Stimulated activated CD4-positive, alpha-beta T cell treated with anti-CD3 and anti-CD28 coated beads, TNF-alpha, amount 100 ng/mL, for 24 hours (primary cell): ENCODE measurements at places on chromosomes 6 and 20.

GRCh38 chr6:29442719-29443118, 3.6 kb downstream of the OR10C1 start:
- no peak for DNase-seq

DNA sequence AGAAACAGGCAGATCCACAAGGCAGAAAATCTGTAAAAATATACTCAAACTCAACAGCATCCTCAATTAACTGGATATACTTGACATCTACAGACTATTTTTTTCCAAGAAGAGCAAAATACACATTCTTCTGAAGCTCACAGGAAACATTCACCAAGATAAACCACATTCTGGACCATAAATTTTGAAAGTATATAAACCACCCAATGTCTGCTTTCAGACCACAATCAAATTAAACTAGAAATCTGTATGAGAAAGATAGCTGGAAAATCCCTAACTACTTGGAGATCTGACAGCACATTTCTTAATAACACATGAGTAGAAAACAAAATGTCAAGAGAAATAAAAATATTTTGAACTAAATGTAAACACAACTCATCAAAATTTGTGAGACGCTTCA, 195.5 kb downstream of the ERMARD start:
- DNase-seq, result no peak

DNA sequence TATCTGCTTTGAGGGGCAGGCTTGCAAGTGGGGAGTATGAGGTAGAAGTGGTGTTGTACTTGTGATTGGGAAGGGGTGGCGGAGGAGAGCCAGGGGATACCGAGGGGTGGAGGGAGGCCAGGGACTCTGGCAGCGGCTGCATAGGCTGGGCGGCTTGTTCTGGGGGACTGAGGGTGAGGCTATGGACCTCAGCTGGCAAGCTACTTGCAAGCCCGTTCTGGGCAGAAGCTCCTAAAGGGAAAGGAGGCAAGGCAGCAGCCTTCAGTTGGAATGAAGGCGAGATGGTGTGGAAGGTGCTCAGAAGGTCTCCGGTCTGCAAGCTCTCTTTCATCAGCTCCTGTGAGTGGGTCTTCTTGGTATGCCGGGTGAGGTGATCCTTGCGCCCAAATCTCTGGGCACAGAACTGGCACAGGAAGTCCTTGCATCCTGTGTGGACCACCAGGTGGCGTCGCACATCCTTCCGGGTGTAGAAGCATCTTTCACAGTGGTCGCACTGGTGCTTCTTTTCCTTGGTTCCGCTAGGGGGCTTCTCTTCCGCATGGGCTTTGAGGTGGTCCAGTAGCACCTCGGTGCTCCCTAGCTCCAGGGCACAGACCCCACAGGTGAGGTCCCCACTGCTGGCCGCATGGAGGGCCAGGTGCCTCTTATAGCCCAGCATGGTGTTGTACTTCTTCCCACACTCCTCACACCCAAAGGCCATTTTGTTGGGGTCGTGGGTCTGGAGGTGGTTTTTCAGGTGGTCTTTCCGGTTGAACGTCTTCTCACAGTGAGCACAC, 66.0 kb downstream of the PLAGL1 start:
- DNase-seq, result peak; percentile 10

- no peak for DNase-seq
These were observed 51.3 kb downstream of the ADAT2 start for GRCh38 chr6:143399176-143399575.

- peak; percentile 5 for DNase-seq
These were observed 39.2 kb downstream of the SAMD3 start for GRCh38 chr6:130183271-130184222.

DNA sequence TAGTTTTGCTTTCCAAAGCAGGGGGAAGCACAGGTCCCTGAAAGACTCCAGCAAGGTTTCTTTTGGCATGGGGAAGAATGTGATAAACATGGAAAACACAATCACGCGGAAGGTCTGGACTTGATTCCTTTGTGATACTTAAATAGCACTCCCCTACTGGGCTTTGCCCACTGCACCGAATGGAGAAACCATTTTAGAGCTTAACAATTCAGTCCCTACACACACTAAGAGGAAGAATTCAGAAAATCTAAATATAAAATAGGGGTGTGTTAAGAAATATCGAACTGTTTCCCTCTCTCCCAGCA, 71.4 kb upstream of the NHSL1 start:
- DNase-seq, result no peak

- DNase-seq, result no peak
These were observed 93.9 kb downstream of the JAG1 start for GRCh38 chr20:10579942-10580341.

GRCh38 chr6:140002396-140003022, 628.1 kb upstream of the CITED2 start:
- DNase-seq, result no peak

DNA sequence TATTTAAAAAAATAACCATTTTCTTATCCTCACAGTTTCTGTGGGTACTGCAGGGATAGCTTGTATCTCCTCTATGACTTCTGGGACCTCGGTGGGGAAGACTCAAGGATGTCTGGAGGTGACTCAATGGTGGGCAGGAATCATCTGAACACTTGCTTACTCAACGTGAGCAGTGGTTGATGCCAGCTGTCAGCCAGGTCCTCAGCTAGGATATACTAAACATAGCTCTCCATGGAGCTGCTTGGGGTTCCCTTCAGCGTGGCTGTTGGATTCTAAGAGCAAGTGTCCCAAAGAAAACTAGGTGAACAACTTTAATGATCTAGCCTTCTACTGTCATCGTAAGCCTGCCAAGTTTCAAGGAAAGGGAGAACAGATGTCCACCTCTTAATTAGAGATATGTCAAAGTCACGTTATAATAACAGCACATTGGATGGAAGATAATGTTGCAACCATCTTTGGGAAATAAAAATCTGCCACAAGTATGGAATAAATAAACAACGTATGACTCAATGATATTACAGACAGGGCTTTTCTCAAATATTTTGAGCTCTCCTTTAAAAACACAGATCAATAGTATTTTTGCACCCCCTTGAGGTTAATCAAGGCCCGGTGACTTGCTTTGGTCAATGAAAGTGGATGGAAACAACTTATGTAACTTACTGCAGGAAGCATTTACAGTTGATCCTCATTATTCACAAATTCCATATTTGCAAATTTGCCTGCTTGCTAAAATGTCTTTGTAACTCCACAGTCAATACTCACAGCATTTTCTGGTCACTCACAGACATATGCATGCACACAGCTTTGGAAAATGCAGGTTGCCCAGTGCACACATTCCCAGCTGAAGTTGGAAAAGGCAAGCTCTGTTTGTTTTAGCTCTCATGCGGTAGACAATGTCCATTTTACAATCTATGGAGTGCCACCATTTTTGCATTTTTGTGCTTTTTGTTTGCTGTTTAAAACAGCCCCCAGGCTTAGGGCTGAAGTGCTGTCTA, 6.6 kb upstream of the HEBP2 start:
- DNase-seq, result no peak

DNA sequence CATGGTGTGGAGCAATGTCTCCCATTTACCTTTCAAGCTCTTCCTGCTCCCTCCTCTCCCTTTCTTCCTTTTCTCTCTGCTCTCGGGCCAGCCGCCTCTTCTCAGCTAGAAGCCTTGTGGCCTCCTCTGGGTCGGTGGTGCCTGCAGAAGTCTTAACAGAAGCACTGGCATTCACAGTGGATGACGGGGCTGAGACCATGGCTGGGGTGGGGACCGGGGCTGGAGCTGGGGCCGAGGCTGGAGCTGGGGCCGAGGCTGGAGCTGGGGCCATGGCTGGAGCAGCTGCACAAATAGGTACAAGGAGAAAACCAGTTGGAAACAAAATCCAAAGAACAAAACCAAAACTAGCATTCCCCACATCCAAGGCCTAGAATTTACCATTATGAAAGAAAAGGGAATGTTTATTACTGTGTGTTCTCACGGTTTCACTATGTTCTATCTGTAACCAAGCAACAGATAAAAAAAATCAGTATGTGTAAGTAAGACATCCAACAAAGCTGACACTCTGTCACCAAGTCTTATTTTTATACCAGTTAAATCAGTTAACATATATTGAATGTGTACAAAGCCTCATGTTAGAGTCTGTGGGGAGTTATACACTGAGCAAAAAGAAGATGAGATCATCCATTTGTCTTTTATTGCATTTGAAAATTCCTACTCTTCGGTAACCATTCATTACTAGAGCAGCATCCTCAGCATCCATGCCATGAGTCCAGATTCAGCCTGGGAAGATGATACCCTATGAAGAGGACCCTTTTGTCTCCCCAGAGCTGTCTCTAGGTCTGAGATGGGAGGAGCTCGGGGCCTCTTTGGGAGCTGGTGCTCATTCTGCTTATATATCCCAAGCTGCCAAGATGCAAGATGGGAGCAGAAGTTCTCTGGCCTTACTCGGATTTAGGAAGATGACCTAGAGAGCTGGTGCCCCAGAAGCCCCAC, 73.0 kb upstream of the BCLAF1 start:
- DNase-seq, result no peak

DNA sequence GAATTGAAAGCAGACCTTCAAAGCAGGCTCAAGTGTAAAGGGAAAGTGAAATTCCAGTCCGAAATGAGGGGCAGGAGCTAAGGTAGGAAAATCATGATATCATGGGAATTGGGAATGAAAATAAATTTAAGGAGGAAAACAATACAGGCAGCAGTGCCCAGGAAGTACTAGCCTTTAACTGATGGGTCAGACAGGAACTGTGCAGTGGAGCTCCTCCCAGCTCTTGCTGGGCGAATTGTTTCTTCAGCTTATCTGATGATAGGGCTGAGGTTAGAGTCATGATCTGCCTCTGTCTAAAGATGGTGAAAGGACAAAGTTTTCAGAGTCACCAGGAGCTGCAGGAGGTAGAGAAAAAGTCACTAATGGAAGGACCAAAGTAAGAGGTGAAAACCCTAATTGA, 457.9 kb upstream of the PTCHD4 start:
- DNase-seq, result no peak

DNA sequence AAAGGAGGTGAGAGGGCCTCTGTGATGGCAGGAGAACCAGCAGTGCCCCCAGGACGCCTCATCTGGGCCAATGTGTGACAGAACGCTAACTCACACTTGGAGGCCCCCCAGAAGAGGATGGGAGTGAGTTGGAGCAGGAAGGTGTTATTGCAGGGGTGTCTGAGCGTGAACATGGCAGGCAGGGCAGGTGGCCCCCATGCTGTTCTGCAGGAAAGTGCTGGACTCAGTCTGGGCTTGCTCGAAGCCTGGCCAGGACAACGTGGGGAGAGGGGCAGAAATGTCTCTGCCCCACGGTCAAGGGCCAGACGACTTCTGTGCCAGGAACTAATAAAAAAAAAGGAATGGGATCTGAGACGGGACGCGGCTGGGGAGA, 931 bp upstream of the EBF4 start:
- no peak for DNase-seq

- no peak for DNase-seq
These were observed 81.6 kb upstream of the PMEPA1 start for GRCh38 chr20:57791178-57791962.

DNA sequence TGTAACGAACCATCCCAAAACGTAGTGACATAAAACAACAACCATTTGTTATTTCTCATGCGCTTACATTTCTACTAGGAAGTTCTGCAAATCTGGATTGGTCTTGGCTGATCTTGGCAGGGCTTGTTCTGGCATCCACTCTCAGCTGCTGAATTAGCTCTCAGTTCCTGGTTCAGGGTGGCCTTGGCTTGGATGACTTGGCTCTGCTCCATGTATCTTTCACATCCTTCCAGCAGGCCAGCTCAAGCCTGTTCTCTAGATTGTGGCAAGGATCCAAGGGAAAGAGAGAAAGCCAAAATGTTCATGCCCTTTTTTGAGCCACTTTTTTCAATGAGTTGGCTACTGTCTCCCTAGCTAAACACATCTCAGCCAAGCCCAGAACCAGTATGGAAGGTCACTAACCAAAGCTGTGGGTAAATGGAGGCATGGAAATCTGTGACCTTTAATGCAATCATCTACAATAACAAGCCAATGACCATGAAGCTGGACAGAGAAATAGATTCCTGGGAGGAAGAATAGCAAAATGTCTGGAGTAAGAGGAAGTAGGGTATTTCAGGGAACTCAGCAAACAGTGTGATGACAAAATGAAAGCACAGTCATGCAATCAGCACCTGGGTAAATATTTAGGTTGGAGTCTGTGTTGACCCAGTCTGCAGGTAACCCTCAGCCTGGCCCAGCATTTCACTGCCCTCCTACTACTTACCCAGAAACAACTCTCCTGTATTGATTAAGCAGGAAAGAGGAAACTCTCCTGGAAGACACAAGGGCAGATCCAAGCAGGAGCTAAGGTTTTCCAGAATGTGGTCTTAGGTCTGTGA, 32.7 kb upstream of the SNAP25 start:
- DNase-seq, result no peak

DNA sequence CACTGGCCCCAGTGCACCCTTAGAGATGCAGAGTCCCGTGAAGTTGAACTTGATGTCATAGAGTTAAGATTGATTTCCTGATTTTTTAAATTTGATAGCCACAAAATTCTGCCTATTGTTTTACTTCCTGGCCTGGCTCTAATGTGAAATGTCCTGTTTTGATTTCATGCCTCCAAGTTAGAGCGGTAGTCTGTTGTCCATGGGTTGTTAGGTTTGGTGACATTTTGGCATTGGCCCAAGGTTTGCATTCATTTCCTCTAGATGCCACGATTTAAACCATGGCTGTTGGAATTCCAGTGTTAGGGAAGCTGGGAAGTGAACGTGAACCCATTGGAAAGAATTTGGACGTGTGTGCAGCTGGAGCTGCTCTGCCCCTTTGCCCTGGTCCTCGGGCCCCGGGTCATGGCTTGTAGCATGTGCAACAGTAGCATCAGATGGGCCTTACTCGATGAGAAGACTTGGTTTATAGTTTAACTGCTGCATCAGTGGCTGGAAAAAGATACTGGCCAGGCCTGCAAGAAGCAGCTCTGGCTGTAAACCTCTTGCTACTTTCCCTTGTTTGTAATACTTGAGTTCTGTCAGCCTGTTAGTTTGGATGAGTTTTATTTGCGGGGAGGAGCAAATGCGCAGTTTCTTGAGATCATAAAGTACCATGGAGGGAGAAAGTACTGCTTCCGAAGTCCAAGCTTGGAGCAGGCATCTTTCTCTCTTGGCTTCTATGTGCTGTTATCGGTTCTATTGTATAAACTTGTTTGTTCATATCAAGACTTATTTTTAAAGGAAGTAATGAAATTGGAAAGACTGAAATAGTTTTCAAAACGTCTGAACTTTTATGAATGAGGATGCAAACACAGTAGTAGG, 121.4 kb upstream of the CLDN20 start:
- no peak for DNase-seq

DNA sequence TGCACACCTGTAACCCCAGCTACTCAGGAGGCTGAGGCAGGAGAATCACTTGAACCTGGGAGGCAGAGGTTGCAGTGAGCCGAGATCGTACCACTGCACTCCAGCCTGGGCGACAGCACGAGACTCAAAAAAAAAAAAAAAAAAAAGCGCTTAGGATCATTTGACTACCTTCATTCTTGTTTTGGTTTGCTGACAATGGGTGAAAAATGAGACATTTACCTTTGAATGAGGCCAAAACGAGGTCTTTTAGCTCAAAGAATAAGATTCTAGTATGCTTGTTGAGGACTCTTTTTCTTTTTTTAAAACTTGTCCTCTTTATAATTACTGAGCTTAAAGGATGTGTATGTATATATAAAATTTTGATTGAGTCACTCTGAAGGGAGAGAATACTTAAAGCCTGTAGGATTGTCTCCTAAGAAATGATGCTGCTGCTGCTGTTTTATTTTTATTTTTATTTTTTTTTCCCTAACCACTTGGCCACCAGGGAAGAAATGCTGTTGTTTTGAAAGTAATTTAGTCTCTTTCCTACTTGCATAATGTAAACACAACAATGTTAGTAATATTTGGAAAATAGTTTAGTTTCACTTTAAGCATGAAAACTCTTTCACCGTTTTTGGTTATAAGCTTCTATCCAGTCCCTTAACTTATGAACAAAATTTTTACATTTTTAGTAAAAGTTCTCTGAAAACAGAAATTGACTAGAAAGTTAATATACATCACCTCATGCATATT, 7.9 kb downstream of the UBR2 start:
- no peak for DNase-seq
